ENCODE measurements at places on chromosomes 7 and 10.

- DNase-seq = no peak
These were observed 283.6 kb upstream of the LRRTM3 start for GRCh38 chr10:66642217-66642616.

DNA sequence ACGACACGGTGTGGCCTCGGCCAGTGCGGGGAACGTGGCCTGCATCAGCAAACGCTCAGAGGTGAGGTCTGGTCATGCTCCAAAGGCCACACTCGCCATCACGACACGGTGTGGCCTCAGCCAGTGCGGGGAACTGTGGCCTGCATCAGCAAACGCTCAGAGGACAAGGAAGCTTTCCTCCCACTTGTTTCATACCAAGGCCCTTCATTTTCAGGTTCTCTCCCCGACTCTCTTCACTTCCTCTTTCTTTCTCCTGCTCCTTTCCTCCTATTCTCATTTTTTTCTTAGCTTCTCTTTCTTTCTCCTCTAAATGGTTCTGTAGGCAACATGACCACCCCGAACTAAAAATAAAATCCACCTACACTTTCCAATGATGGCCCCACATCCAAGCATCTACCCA, 384.4 kb upstream of the SHH start:
- DNase-seq = no peak

DNA sequence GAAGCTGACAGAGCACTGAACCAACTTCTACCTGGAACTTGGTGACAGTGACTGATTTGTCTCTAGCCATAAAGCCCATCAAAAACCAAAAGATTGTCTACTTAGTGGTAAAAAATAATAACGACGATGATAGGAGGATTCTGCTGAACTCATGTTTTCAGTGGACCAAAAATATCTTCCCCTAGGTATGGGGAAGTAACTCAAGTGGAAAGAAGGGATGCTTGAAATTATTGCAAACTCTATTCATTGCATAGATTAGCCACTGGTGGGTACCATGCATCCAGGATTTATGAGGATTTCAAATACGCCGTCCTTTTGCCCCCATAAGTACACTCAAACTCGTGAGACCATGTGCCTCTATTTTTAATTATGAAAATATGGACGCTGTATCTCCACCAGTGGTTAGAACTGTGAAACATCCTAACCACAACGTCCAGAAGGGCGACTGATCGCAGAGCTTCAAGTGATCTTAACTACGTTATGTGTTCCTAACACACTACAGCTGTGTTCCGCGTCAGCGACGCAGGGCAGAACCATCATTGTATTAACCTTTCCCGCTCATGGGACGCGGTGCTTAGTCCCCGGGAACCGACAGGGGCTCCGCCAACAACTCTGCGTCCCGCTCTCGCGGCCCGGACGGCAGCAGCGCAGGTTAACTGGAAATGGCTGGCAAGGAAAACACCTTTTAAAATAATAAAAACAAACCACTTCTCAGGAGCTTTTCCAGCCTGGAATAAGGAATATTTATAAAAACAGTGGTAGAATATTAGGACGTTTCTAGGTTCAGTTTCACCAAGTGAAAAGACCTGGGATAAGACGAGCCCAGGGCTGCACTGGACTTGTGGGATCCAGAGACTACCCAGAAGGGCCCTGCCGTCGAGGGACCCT, 776 bp downstream of the PEX1 start:
- peak; percentile 35 for DNase-seq

DNA sequence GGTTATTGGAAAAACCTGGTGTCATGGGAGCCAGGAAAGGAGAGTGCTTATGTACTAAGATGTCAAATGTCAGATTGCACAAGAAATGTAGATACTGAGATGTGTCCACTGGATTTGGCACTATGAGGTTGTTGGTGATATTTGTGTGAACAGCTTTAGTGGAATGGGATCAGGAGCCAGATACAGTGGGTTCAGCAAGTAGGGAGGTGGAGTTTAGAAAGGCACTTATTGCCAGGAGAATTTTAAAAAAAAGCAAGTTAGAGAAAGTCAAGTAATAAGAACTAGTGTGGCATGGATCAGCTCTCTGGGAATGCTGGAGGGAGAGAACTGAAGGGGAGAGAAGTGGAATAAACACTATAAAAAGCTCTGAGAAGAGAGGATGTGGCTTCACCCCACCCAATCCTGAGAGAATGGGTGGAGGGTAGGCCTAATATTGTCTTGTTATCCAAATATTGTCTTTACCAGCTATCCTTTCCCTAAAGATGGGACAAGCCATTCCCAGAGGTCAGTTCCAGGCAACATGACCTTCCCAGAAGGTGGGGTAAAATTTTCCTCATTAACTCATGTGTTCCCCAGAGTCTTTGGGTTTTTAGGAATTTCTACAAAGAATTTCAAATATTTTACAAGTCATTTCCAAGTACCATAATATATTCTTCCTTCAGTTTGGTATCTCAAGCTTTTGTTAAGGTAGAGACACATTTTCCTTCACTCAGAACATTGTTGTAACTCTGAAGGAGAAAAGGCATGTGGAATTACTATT, 42.3 kb downstream of the ENTPD1 start:
- no peak for DNase-seq

GRCh38 chr10:48895803-48896195, 43.8 kb downstream of the LRRC18 start:
- DNase-seq = no peak

DNA sequence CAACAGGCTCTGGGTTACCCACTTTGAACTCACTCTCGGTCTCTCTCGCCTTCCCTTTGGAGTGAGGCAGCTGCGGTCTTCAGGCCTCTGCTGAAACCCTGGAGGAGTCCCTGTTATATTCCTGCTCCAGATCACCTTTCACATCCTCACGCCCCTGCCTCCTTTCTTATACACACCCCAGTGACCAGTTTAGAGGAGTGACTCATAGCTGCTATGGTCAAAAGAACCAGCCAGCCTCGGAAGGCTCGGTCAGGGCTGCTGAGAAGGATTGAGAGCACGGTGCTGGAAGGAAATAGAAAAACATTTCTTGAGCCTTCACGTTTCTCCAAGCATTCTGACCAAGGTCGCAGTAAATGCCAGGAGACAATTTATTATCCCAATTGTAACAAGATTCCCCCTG, 28.3 kb upstream of the SVOPL start:
- DNase-seq = no peak

DNA sequence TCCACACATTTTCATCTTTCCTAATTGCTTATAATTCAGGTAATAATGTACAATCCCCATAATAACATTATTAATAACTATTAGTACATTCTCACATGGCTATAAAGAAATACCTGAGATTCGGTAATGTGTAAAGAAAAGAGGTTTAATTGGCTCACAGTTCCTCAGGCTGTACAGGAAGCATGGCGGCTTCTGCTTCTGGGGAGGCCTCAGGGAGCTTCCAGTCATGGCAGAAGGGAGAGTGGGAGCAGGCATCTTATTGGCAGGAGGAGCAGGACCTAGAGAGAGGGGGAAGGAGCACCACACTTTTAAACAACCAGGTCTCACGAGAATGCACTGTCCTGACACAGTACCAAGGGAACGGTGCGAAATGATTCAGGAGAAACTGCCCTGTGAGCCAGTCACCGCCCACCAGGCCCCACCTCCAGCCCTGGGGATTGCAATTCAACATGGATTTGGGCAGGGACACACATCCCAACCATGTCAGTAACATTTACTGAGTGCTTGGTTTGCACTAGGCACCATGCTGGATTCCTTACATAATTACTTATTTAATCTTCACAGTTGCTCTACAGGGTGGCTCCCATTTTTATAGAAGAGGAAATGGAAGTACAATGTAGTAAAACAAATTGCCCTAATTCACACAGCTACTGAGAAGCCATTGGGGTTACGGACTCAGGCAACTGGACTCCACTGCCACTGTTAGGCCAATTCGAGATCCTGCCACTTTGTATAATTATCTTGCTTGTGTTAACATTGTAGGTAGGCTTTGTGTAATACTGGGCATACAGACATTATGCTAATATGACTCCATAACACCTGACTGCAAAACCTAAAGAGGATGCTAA, 8.7 kb upstream of the ESYT2 start:
- no peak for DNase-seq

DNA sequence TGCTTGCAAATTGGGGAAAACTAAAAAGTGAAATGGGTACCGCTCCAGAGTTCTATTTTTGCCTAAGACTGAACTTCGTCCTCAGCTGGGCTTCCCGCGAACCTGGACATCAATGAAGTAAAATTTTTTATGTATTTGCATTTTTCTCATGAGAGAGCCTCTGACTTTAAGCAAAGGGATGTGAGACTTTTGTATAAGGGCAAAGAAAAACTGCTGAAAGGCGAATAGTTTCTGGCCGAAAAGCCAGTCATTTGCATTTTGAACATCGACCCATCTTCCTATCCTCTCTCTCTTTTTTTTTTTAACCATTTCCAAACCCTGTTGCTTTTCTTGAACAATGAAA, 573 bp downstream of the PMPCB start:
- DNase-seq = no peak

DNA sequence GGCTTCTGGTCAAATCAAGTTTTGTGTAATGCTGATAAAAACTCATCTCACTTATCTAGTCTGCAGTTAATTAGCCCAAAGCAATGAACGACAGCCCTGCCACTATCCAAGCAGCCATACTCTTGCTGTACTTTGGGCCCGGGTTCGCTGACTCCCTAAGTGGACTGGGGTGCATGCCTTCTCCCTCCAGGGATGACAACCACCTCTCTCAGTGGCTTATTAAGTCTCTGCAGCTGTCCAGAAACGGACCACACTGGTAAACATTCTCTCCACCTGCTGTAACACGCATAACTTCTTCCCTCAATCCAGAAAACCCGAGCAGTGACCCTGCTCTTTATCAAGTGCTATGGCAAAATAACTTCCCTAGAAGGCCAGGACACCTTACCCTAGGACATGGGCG, 3.9 kb downstream of the FBXW4 start:
- no peak for DNase-seq

- no peak for DNase-seq
These were observed 94.1 kb upstream of the PCBD1 start for GRCh38 chr10:70982443-70982842.

GRCh38 chr7:24824896-24825295, 67.6 kb upstream of the GSDME start:
- no peak for DNase-seq

- no peak for DNase-seq
These were observed 47.2 kb downstream of the OSBPL3 start for GRCh38 chr7:24932815-24933214.

DNA sequence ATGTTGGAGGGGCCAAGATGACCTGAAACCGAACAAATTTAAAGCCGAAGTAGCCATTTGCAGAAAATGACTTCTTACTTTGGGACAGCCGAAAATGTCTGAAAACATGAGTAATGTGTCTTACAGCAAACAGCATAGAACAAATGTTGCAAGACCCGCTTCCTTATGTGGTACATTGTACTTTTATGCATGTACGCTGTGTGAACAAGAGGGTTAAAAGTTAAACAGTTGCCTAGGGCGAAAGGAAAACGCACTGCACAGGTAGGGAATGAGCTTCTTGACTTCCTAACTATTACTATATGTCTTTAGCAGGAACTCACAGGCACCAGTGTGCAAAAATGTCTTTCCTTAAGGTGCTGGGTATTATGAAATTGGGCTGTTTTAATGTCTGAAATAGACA, 303.5 kb upstream of the MGMT start:
- DNase-seq = no peak

GRCh38 chr10:78502210-78502936, 468.7 kb downstream of the RPS24 start:
- DNase-seq = no peak

- DNase-seq = no peak
These were observed 62.9 kb upstream of the FAM171A1 start for GRCh38 chr10:15433850-15434537.

- no peak for DNase-seq
These were observed 84.8 kb upstream of the FZD8 start for GRCh38 chr10:35726846-35727245.

- DNase-seq = no peak
These were observed 467 bp downstream of the MMRN2 start for GRCh38 chr10:86956848-86957448.

GRCh38 chr7:1301882-1302251, 69.2 kb downstream of the UNCX start:
- DNase-seq = no peak

DNA sequence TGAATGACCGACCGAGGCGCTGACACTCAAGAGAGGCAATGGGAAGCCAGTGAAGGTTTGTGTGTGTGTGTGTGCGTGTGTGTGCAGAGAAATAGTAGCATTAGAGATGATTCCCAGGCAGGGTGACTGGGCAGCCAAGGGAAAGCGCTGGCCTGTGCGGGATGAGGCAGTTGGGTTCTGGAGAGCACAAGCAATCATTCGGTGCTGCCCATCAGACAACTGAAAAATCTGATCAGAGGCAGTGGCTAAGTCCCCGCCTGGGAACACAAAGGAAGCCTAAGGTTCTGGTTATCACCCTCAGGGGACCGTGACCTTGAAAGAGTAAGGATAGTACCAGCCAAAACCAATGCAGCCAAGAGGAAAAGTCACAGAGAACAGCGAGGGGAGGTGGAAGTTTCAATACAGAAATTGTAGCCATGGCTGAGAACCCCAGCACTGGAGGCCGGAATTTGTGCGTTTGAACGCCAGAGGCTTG, 868 bp upstream of the PDCD4 start:
- no peak for DNase-seq

- DNase-seq = no peak
These were observed 146.7 kb downstream of the GRM3 start for GRCh38 chr7:86790383-86790782.

GRCh38 chr10:91642831-91643692, 10.2 kb upstream of the PPP1R3C start:
- no peak for DNase-seq

DNA sequence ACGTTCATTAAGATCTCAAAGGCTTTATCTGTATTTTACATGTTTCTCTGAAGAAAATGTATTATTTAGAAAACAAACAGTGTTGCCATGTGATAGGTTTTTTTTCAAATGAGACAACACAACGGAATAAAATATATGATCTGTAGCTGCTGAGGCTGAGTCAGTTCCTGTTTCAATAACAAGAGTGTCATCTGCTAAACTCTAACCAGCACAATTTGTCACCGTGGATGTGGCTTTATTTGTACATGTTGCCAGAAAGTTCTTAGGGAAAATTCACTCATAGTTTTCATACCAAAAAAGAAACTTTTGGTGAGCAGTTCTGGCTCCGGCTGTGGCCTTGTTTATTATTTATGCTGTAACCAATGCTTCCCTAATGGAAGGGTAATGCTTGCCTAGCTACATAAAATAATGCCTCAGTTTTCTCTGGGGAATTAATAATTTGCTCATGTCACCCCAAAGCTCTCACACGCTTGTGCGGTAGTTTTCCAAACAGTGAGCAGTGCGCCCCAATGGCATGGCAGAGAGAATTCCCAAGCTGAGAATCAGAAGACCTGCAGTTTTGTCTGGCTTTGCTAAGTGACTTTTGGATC, 20.3 kb upstream of the KLF6 start:
- DNase-seq = no peak

GRCh38 chr10:44968500-44969400, 9.1 kb downstream of the RASSF4 start:
- DNase-seq = no peak

DNA sequence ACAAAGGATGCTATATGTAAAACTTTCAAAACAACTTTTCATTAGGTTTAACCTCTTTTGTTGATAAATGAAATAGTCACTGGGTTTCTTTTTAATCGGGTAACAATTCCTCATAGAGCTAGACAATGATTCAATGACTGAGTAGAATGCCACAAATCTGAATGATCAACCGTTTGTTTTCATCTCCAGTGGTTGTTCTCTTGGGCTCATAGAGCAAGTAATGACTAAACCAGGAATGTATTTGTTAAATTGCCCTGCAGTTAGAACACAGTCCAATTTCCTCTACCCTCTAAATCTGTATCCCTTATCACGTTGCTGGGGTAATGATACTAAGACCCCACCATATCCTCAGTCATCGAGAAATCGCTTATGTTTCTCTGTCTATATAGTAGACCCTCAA, 40.0 kb downstream of the CNNM1 start:
- DNase-seq = no peak

GRCh38 chr10:122911889-122912484, 1.6 kb downstream of the FAM24A start:
- DNase-seq = peak; percentile 11

All from stimulated activated CD8-positive, alpha-beta memory T cell treated with anti-CD3 and anti-CD28 coated beads, Interleukin-7, amount 100 ng/mL, for 48 hours (primary cell).